ENCODE measurements at places on chromosomes 7 and 10.

GRCh38 chr10:46228563-46229071 is 58.2 kb upstream of the ANTXRL start:
- DNase-seq, result peak; percentile 22

GRCh38 chr10:60390224-60390626 is 550 bp upstream of the ANK3 start:
- DNase-seq, result no peak

GRCh38 chr7:47394216-47394615 is 187.7 kb downstream of the TNS3 start:
- no peak for DNase-seq

GRCh38 chr10:115992236-115992986 is 280.6 kb downstream of the GFRA1 start:
- no peak for DNase-seq

GRCh38 chr10:70619271-70620019 is 16.9 kb upstream of the PRF1 start:
- no peak for DNase-seq

DNA sequence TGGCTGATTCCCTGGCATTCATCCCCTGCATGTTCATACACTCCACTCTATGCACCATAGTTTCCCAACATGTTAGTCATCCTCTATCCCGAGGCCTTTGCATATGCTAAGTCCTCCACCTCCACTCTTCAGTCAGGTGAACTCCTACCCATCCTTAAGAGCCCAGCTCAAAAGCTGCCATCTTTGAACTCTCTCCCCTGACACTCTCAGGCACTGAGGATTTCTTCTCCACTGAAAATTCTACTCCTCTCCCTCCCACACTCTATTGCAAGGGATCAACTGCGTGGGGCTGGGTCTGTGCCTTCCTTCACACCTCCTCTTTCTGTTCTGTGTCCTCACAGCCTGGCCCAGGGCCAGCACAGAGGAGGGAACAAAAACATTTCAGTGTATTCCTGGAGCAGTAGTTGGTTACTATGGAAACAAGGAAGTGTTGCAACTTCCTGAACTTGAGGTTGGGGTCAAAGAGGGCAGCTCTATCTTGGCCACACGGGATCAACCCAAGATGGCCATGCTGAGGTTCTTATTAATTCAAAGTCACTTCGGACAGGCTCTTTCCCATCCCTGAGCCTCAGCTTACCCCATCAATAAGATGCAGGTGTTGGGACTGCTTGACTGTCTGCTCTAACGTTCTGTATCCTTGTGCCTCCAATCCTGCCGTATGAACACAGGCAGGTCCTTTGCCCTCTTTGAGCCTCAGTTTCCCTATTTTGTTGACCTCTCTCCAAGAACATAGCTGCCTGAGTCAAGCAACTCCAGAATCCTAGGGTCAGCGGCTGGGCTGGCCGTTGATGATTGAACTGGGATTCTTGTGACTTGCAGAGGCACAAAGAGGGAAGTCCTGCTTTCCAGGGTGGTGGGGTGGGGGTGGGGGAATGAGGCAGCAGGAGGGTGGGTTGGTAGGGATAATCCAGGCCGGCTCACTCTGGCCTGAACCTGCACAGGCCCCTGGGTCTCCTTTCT is 15.5 kb downstream of the ZMIZ1 start:
- no peak for DNase-seq

- DNase-seq, result no peak
Observed at GRCh38 chr7:47376991-47377616, 204.8 kb downstream of the TNS3 start.

DNA sequence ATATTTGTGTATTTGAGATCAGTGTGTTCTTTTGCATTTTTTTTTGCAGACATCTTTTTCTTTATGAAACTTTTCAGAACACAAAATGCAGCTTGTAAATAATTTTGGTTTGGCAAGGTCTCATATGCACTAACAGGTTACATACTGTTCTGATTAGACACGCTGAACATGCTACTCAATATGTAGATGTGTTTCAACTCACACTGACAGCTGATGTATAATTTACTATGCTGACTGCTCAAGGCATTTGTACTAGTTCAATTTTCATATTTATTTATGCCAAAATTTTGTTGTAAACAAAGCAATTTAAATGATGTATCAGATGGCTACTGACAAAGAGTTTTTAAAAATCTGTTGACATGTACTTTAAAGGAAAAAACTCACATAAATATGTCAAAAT is 123.8 kb downstream of the TFEC start:
- DNase-seq, result no peak

- no peak for DNase-seq
Observed at GRCh38 chr7:22051886-22052673, 106.4 kb upstream of the CDCA7L start.

GRCh38 chr7:116674508-116675173 is 2.6 kb downstream of the MET start:
- no peak for DNase-seq

- DNase-seq, result no peak
Observed at GRCh38 chr7:82539969-82540368, 96.4 kb upstream of the CACNA2D1 start.

GRCh38 chr10:79178614-79179163 is 109.9 kb downstream of the ZMIZ1 start:
- DNase-seq, result peak; percentile 60

DNA sequence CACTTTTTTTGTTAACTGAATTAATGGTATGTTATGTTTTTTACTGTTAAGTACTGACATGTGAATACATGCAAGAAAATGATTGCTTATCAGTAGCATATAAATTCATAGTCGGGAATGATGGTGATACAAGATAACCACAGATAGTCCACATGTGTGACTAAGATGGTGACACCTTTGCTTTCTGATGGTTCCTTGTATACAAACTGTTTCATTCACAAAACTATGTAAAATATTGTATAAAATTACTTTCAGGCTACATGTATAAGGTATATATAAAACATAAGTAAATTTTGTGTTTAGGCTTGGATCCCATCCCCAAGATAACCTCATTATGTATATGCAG is 10.0 kb downstream of the CISD1 start:
- no peak for DNase-seq

GRCh38 chr10:44316187-44316921 is 68.5 kb downstream of the CXCL12 start:
- no peak for DNase-seq

DNA sequence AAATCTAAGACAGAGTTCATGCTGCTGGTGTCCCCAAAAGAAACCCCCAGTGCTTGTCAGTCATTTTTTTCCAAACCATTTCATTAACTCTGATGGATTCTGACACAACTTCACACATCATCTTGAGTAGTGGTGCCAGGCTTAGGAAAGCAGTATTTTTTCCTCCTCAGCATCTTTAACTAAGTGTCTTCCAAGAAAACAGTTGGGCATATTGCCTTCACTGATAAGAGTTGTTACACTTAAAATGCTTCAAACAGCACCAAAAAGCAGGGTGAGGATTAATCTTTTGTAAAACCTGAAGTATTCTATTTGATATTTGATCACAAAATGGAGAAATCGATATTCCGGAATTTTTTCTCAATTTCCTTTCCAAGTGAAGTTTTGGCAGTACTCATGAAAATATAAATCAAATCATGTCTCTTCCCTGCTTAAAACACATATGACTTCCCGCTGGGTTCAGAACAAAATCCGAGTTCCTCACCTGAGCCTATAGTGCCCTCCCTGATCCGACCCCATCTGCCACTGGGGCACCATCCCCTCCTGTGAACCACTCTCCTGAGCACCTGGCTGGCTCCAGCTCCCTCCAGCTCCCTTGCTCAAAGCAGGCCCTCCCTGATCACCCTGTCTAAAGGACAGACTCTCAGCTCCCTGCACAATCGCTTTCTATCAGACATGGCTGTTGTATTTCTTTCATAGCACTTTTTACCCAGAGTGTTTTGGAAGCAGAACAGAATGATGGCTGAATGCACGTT is 61.6 kb downstream of the CYTH3 start:
- no peak for DNase-seq

- no peak for DNase-seq
Observed at GRCh38 chr7:130227883-130228575, 20.4 kb downstream of the SSMEM1 start.

DNA sequence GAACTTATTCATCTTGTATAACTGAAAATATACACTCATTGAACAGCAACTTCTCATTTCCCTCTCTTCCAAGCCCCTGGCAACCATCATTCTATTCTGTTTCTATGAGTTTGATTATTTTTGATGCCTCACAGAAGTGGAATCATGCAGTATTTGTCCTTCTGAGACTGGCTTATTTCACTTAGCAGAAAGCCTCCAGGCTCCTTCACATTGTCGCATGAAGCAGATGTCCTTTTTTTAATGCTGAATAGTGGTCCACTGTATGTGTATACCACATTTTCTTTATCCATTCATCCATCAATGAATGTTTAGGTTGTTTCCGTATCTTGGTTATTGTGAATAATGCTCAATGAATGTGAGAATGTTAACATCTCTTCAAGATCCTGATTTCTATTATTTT is 238.2 kb upstream of the KLF14 start:
- DNase-seq, result no peak

DNA sequence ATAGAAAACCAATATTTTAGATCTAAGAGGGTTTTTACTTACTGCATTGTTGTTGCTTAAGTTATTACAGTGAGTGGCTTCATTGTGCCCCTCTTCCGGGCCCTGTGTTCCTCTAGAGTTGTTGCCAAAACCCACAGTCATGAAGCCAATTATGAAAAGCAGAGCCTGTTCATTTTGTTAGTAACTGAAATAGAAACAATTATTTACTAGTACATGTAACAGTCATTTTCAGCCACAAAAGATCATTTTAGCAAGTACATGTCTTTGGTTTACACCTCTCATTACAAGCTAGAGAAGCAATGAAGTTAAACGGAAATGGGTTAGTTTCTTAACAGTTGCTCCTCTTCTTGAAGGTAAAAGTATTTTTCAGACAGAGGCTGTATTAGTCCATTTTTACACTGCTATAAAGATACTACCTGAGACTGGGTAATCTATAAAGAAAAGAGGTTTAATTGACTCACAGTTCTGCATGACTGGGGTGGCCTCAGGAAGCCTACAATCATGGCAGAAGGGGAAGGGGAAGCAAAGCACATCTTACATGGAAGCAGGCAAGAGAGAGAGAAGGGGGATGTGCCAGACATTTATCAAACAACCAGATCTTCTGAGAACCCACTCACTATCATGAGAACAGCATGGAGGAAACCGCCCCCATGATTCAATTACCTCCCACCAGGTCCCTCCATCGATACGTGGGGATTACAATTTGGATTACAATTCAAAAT is 380.5 kb downstream of the SFMBT2 start:
- DNase-seq, result no peak

- no peak for DNase-seq
Observed at GRCh38 chr7:6530626-6531491, 20.4 kb downstream of the GRID2IP start.

DNA sequence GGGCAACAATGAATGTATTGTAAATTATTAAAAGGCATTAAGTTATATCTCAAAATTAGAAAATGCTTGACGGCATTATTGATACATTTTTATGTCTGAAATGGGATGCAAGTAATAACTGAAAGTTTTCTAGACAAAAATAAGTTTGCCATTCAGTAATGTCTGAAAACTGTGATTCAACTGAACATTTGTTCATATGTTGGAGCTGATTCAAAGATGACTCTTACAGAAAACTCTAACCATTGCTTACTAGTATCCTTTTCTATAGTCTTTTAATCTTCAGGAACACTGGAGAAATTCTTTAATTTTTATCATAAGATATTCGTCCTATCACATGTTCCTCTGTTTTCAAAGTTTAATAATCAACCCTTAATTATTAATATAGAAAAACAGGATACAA is 71.1 kb upstream of the TFEC start:
- DNase-seq, result no peak

- no peak for DNase-seq
Observed at GRCh38 chr10:113911839-113912238, 57.4 kb downstream of the NHLRC2 start.

DNA sequence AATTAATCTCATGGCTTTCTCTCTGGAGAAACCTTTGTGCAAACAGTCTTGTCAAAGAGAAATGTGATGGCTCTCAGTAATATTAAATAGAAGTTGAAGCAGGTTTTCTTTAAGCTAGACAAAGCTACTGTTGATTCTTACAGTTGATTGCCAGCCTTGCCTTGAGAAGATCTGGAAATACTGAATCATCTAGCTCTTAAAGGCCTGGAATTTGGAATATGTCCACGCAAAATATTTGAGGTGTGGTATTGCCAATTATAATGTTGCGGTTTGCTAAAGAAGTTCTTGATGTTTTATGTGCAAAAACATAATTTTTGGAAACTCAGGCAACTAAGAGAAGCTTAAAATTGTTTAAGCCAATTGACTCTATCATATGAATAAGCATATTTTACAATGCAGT is 371.9 kb downstream of the PHF14 start:
- DNase-seq, result no peak

DNA sequence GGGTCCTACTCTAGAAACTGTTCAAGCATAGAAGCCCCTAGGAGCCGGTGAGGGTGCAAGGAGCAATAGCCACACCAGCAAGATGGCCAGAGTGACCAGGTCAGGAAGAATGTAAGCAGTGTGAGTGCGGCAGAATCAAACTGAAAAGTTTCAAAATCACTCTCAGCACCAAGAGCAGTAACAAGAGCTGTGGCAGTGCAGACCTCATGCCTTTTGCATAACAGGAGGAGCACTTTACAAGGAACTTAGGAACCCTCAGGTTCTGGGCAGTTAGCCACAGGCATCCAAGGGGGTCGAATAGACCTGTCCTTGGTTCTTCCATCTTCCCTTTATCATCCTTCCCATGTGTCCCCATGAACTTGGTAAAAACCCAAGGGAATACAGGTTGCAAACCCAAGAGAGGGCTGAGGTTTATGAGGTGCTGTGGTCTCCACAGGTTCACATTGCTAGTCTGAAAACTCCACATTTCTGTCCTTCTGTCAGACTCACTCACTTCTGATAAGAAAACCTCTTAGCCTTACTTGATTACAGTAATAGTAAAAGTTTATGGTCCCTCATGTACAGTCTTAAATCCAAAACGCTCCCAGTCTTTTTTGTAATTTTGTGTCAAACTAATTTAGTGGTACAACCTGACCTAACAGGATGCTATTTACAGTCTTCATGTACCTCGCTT is 78.4 kb downstream of the PON1 start:
- DNase-seq, result no peak

GRCh38 chr10:11578802-11579255 is 32.6 kb downstream of the USP6NL start:
- DNase-seq, result no peak

GRCh38 chr10:89217057-89217990 is 10.2 kb upstream of the CH25H start:
- DNase-seq, result no peak

- no peak for DNase-seq
Observed at GRCh38 chr7:39094731-39095130, 117.0 kb downstream of the POU6F2 start.

DNA sequence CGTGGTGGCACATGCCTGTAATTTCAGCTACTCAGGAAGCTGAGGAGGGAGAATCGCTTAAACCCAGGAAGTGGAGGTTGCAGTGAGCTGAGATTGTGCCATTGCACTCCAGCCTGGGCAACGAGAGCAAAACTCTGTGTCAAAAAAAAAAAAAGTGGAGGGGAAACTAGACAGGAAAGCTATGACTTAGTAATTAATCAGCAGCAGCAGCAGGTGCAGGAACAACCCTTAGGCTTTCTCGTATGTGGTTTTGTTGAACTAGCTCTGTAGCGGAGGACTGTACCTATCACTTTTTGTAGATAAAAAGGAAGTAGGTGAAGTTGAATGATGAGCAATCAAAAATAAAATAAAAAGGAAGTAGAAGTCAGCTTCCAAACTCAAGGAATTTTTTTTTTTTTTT is 76.9 kb upstream of the KMT2C start:
- DNase-seq, result no peak

GRCh38 chr7:140060243-140060630 is 2.5 kb downstream of the PARP12 start:
- no peak for DNase-seq
